Smooth muscle cell of the brain vasculature (primary cell): ENCODE measurements at places on chromosomes 7 and 10.
A peak's percentile ranks its signal among the peaks of the same experiment; 100 is the strongest.

- no peak for DNase-seq
Observed at GRCh38 chr10:61464461-61465170, 11.4 kb upstream of the TMEM26 start.

DNA sequence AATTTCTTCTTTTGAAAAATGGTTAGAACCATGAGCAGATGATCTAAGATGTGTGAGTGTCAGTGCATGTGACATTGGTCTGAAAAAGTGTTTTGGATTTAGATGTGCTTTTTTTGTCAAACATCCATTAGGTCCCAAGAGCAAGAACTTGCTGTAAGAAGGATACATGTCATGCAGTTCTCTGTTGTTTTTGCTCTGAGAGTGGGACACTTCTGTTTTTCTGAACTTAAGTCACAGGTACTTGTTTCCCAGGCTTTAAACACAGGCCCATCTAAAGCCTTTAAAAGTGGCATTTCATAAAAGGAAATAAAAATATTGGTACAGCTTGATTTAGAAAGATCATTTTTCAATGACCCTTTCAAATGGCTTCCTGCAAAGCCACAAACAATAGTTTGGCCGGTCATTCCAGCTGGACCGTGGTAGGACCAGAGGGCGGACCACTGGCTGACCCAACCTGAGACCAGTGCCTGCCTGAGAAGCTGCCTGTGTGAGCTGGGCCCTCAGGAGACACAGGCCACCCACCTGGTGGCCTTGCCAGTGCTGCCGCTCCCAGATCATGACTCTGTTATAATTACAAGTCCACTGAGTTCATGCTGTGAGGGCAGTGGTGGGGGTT is 92.7 kb downstream of the EEPD1 start:
- DNase-seq = no peak

- no peak for DNase-seq
Observed at GRCh38 chr10:34599026-34599795, 215.9 kb downstream of the PARD3 start.

DNA sequence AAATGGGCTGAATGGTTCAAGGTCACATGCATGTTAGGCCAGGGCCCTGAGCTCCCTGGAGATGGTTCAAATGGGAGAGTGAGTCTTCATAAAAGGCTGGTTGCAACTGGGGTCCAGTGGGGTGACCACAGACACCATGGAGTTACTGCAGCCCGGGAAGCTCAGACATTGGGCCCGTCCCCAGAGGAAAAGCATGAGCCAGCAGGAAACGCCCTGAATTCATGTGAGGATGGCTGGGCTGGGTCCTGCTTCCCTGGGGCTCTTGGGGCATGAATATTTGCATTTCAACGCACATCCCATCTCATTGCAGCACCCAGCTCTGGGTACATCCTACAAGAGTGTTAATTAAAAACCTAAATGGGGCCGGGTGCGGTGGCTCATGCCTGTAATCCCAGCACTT is 549.0 kb downstream of the TCERG1L start:
- no peak for DNase-seq

GRCh38 chr7:26681819-26682418 is 182.5 kb downstream of the SKAP2 start:
- DNase-seq = no peak

GRCh38 chr10:97025613-97026242 is 160.0 kb downstream of the SLIT1 start:
- DNase-seq = no peak

DNA sequence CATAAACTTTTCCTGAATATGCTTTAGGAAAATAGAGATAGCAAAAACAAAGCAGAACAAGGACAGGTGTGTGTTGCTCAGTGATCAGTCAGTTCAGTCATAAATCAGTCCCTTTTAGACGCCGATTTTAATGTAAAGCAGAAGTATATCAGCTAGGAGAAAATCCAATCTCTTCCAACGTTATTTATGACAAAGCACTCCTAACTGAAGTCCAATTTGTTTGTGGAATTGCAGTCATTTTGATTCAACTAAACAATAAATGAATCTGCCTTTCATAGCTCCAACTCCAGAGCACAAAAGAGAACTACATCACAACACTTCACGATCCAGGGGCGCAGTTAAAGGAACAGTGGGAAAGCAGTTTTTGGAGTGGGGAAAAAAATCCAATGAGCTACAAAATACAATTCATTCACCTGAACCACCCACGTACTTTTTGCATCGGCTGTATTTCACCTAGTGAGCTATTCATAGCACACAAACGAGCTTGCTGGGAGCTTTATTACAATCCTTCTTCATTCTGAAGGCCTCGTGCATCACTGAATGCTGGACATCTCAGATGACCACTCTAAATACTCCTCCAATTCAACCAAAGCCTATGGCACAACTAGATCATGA is 151.3 kb downstream of the LRRN3 start:
- DNase-seq = no peak

DNA sequence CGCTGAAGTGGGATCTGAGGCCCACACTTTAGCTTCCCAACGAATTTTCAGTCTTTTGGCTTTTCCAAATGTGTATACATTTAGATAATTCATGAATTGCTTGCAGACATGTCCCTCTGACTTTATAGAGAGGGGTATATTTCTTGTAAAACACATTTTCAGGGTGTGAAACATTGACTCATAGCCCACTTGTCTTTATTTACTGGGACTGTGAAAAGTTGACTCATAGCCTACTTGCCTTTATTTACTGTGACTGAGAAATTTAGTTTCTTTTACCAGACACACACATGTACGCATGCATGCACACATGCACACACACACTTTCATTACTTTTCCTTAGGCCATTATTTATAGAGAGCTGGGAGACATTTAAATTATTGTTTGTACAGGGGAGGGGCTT is 79.1 kb downstream of the VTI1A start:
- no peak for DNase-seq

DNA sequence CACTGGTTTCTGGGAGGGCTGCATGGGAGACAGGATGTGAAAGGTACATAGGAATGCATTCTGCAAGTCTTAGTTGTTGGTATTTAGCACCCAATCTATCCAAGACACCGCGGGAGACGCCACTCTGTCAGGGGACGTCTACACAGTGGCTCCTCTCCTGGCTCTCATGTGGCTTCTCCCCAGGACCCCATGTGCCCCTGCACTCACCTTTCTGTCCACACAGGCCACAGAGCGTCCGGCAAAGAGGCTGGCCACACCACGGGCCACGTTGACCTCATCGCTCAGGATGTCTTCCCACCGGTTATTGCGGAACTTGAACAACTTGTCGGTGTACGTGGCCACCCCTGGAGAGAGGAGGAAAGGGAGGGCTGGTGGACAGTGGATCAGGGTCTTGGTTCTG is 73.4 kb downstream of the GOLGA7B start:
- no peak for DNase-seq

DNA sequence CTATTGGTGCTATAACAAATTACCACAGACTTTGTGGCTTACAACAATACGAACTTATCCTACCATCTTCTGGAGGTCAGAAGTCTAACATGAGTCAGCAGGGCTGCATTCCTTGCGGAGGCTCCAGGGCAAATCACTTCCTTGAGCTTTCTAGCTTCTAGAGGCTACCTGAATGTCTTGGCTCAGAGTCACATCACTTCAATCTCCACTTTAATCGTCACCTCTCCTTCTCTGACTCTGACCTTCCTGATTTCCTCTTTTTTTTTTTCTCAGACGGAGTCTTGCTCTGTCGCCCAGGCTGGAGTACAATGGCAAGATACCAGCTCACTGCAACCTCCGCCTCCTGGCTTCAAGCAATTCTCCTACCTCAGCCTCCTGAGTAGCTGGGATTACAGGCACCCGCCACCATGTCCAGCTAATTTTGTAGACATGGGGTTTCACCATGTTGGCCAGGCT is 44.6 kb upstream of the ANAPC16 start:
- peak; percentile 41 for DNase-seq

DNA sequence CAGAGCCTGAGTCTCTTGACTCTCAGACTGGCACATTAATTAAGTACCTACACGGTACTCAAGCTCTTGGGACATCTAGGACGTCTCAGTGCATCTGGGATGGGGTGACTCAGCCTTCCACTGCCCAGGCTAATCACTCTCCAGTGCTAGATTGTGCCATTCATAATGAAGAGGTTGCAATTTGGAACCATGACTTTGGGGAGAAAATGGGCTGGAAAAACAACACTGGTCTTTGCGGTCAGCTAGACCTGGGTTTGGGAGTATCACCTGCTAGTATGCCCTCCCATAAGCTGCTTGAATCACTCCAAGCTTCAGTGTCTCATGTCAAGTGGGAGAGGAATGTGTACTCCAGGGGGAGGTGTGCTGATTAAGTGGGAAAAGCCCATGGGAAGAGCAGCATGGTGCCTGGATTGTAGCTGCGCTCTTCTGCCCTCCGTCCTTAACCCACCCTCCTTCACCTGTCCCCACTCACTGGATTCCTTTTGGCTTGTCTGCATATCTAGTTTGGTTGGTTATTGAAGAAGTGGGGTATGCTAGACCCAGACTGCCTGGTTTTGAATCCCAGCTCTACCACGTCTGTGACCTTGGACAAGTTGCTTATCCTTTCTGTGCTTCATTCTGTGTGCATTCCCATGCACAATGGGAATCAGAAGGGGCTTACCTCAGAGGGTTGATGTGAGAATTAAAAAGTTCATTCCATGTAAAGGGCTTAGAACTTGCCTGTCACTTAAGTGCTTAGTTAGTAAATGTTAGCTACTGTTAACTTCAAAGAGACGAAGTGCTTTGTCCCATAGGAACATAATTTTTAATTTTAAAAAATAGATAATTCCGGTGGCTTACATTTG is 3.8 kb downstream of the NFE2L3 start:
- DNase-seq = no peak

DNA sequence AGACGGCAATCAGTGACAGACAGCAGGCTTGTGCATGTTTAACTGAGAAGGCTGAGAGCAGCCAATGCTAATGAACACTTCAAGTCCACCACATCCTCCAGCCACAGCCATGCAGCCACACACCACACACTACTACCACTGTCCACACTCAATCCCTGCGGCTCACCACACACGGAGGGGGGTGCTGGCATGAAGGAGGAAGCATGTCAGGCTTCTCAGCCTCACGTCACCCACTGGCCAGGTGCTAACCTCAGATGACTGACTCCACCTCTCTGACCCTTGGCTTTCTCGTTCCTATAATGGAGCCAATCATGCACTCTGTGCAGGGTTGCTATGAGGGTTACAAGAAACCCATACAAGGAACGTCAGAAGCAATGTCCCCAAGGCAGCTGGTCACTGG is 165.4 kb upstream of the RNF32 start:
- no peak for DNase-seq

DNA sequence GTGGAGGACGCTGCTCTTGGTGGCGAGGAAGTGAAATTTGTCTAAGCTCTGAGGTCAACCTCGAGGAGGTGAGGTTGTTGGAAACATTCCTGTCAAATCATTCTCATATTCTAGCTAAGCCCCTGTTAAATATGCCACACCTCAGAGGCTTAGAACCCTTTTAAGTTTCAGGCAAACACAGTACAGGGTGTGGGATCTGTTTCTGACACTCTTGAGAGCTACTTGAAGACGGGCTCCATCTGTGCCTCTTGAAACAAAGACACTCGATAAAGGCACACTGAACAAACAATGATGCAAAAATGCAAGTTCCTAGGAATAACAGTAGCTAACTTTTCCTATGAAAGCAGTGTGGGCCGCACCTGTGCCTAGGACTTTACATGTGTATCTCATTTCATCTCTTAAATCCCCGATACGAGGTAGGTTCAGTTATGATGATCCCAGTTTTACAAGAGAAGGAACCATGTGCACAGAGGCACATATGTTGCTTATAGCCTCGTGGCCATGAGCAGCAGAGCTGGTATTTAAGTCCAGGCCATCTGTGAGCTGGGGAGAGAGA is 299.2 kb downstream of the CCDC3 start:
- no peak for DNase-seq

DNA sequence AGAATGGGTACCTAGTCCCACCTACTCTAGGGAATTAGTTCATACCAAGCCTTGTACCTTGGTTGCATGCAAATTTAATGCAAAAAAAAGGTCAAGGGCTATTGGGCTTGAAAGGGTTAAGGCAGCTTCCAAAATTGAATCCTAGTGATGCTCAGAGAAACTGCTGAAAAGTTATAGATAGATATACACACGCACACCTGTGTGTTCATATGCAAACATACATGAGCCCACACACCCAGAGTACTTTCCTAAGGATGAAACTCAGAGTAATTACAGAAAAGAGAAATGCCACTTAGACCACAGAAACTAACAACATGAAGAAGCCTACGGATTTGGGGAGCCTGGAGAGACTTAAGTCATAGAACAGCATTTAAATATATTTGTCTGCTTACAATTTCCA is 1.5 kb downstream of the SLC25A13 start:
- DNase-seq = no peak

DNA sequence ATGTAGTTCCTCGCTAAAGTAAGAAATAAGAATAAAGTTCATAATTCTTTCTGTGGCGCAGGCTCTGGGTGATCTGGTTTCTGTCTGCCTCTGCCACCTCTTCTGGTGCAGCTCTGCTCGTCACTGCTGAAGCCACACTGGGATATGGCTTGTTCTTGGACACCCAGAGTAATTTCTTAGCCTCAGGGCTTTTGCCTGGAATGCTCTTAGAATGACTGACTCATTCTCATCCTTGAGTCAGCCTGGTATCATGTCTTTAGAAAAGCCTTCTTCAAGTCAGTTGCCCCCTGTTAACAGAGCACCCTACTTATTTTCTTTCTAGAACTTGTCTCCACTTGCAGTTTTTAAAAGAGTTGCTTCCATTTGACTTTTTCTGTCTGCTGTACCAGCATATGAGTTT is 2.0 kb downstream of the ZSCAN25 start:
- no peak for DNase-seq

DNA sequence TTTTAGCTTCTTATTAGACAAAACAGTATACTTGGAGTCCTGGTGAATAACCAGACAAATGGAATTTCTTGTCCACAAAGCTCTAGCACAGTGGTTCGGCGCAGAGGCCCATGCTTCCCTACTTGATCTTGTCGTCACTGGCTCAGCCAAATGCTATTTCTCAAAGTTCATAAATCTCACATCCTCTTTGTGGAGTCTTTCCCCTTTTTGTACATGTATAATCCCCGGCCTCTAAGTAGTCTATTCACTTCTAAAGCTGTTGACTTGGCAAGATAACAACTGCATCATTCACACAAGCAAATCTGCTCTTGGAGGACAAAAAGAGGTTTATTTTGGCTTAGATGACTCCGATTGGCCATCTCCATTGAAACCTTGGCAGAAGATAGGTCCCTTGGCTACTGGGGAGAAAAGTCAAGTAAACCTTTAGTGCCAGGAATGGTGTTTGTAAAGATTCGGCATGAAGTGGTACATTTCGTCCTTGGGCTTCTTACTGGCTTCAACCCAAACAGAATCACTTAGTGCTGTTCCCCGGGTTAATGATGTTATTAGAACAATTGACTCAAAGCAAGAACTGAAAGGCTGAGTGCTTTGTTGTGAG is 5.1 kb upstream of the AKR1E2 start:
- DNase-seq = no peak

DNA sequence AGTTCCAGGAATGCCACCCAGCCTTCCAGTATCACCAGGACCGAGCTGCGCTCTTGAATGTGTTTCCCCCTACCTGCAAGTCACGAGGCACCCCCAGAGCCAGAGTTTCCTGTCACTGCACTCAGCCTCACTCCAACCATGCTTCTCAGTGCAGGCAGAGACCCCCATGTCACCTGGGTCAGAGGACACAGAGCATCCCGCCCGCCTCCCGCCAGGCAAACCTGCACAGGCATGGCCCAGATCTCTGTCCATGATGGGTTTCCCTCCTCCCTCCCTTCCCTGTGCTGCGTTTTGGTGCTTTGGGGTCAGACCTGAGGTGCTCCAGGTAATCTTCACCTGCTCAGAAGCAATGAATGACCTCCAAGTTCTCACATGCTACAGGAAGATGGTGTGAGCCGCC is 3.1 kb upstream of the RET start:
- no peak for DNase-seq

- DNase-seq = no peak
Observed at GRCh38 chr7:19519443-19520021, 189.3 kb downstream of the POLR1F start.
